Mucosa of gallbladder (tissue), 1 donor: ENCODE measurements at places on chromosomes 3 and 15. TPM values are rescaled to one million over a fixed set of nuclear protein-coding genes. Genes with fewer than 3 reads are reported as not detected.

The OSBPL10 gene
- total RNA-seq: 70.6 TPM

The LIPC gene
- 0.58 TPM for total RNA-seq

The CMTM8 gene
- total RNA-seq: 6.0 TPM

The JMJD7 gene
- 21.0 TPM for total RNA-seq

The FANCD2 gene
- total RNA-seq: 4.5 TPM

The RYR3 gene
- 2.0 TPM for total RNA-seq

The MASP1 gene
- total RNA-seq: 17.8 TPM

The SHC4 gene
- total RNA-seq: 3.7 TPM

The PLCH1 gene
- 8.0 TPM for total RNA-seq

The CAMKV gene
- 0.09 TPM for total RNA-seq

The CEMIP gene
- 1.6 TPM for total RNA-seq

The TMEM43 gene
- total RNA-seq: 51.2 TPM

The GOLGA6B gene
- not detected for total RNA-seq

The TRANK1 gene
- 44.2 TPM for total RNA-seq

The WDR93 gene
- 0.49 TPM for total RNA-seq

The DUOX2 gene
- total RNA-seq: 366 TPM

The GP5 gene
- 0.17 TPM for total RNA-seq

The FSIP1 gene
- total RNA-seq: 0.81 TPM

The SEMA3B gene
- 87.0 TPM for total RNA-seq

The SCN11A gene
- total RNA-seq: 0.09 TPM

The CLSTN2 gene
- 7.1 TPM for total RNA-seq

The FRMD5 gene
- 3.3 TPM for total RNA-seq

The GXYLT2 gene
- total RNA-seq: 12.1 TPM

The ARHGEF3 gene
- 44.5 TPM for total RNA-seq

The IGSF11 gene
- total RNA-seq: 5.3 TPM

The ACVR2B gene
- total RNA-seq: 8.6 TPM

The PP2D1 gene
- not detected for total RNA-seq

The TPM1 gene
- total RNA-seq: 1,361 TPM

The APPL1 gene
- total RNA-seq: 39.9 TPM

The IL17RD gene
- 11.7 TPM for total RNA-seq

The GRAMD2A gene
- 0.55 TPM for total RNA-seq

The GASK1A gene
- 19.2 TPM for total RNA-seq

The ASB14 gene
- total RNA-seq: not detected

The PHLDB2 gene
- total RNA-seq: 36.4 TPM

The LRRC31 gene
- total RNA-seq: 2.9 TPM

The CHAC1 gene
- 2.8 TPM for total RNA-seq

The NRROS gene
- total RNA-seq: 6.4 TPM

The HESX1 gene
- total RNA-seq: 0.52 TPM

The COL7A1 gene
- 9.4 TPM for total RNA-seq

The PPCDC gene
- total RNA-seq: 17.3 TPM

The TLE3 gene
- 42.5 TPM for total RNA-seq

The PRR20G gene
- not detected for total RNA-seq

The GTF2E1 gene
- total RNA-seq: 12.5 TPM

The FBXO40 gene
- 0.03 TPM for total RNA-seq

The LRRC3B gene
- total RNA-seq: 0.37 TPM

The CCNB2 gene
- total RNA-seq: 2.2 TPM

The NANOGP8 gene
- 0.46 TPM for total RNA-seq

The ARHGEF26 gene
- total RNA-seq: 56.7 TPM

The RTP3 gene
- total RNA-seq: not detected

The HDC gene
- total RNA-seq: 11.7 TPM

The IL17RB gene
- total RNA-seq: 13.3 TPM

The NTRK3 gene
- total RNA-seq: 1.6 TPM

The THPO gene
- 0.29 TPM for total RNA-seq
